ENCODE measurements at places on chromosomes 12 and 14.

DNA sequence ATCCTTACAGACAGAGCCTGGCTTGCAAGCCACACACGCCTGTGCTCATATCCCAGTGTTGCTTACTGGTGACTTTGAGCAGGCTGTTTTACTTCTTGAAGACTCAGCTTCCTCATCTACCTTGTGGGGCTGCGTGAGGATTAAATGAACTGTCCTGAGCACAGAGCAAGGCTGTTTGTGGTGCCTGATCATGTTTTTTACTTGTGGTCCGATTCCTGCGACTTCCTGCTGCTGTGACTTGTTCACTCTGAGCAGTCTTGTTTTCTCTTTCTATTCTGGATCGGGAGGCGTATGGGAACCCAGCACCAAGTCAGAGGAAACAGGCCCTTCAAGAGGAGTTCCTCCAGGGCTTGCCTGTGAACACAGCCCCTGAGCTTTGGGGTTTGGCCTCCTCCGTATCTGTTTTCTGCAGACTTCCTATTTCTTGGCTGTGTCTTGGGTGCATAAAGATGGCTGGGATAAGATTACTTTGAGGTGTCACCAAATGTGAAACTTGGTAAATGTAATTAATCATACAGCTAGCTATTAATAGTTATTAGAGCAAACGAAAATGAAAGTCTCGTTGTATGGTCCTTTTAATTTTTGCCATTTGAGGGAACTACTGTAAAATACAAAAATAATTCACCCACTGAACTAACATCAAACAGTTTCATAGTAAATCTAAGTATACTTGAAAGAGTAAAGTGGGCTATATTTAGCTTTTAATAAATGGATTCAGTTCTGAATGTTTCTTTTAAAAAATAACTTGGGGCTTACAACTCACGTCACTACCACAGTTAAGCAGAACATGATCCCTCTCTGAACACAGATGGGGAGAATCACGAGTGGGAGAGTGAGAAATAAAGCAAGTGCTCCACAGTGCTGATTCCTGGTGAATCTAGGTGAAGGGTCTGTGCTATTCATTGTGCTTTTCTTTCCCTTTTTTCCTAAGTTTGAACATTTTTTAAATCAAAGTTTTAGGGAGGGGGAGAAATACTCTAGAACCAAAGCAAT, 251.5 kb downstream of the FOXN3 start:
- no peak for DNase-seq

- DNase-seq = no peak
Measured at GRCh38 chr12:22272335-22273151, 62.0 kb downstream of the ST8SIA1 start.

DNA sequence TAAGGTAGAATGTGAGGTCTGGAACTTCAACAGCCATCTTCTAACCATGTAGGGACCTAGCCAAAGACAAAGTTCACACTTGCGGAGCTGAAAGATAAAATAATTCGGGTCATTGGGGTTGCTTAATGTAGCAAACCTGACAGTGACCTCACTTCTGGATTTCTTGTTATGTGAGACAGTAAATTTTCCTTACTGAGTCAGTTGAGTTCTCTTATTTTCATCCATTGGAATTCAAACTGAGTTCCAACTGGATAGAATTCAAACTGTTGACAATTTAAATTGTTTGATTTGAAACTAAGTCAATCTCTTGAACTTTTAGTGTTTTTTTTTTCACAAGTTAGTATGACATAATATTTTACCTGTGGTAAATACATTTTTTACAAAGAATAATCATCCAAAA, 406.5 kb downstream of the ADAMTS20 start:
- no peak for DNase-seq

DNA sequence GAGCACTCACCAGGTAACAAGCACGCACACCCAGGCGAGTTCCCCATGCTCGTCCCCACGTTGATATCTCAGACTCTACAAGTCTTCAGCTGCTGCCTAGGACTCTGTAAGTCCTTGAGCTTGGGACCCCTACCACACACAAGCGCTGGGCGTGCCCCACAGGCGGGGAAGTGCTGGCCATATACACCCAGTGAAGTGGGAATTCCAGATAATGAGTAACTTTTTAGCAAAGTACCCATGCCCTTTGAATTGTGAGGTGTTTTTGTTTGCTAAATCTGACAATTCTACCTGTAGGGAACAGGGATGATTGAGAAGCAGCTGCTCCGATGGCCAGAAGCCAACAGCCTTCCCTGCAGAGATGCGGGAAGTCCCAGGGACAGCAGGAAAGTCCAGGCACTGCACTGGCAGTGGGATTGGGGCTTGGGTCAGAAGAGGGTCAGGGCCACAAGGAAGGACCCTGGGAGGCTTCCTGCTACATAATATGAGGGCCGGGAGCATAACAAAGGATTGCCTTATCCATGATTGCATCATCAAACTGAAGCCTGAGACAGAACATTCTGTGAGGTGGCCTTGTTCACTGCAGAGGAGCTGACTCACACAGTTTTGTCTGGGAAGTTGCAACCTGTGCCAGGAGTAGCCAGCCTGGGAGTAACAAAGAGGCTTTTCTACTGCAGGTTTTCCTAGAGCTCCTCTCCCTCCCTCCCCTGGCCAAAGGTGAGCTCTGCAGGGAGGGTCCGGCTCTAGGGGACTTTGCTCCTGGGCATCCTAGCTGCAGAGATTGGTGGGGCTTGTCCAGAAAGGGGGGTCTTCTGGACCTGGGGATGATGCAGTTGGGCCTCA, 13.2 kb upstream of the SERPINA3 start:
- no peak for DNase-seq

All from activated CD4-positive, CD25-positive, alpha-beta regulatory T cell (primary cell).